ENCODE measurements at places on chromosomes 5 and 9.

- DNase-seq, result no peak
Measured at GRCh38 chr5:19408149-19408548, 579.9 kb downstream of the CDH18 start.

- DNase-seq, result no peak
Measured at GRCh38 chr9:129776566-129776937, 23.7 kb upstream of the PTGES start.

GRCh38 chr9:93864032-93864431, 91.1 kb downstream of the BARX1 start:
- no peak for DNase-seq

DNA sequence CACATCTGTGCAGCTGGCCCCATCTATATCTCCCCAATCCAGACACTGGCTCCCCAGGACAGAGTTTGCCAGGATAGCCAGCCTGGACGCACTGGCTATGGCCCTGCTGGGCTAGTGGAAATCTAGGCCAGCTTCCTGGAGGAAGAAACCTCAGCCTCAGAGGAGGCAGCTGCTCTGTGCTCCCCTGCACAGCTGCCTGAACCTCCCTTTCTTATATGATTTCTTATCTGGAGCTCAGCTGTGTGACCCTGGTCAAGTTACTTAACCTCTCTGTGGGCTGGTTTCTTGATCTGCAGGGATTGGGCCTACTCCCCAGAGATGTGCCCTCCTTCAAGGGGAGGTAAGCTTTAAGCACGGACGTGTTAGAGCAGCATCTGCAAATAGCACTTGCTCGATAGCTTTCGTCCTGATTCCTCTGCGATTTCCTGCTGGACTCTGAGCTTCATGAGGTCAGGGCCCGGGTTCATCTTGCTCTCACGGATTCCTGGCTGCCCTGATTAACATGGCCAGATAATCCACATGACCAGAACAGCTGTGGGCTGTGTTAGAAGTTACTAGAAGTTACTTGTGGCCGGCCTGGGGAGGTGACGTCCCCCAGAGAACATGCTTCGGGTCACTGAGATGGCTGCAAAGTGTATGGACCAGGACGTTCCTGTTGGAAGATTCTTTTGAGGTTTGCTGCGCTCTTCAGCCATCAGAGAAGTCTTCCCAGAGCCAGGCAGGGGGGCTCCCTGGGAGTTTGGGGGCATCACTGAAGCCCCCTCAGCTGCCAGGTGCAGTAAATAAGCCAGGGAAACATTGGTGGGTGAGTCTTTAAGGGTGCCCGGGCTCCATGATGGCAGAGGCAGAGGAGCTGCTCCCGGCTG, 14.5 kb downstream of the C9orf50 start:
- no peak for DNase-seq

DNA sequence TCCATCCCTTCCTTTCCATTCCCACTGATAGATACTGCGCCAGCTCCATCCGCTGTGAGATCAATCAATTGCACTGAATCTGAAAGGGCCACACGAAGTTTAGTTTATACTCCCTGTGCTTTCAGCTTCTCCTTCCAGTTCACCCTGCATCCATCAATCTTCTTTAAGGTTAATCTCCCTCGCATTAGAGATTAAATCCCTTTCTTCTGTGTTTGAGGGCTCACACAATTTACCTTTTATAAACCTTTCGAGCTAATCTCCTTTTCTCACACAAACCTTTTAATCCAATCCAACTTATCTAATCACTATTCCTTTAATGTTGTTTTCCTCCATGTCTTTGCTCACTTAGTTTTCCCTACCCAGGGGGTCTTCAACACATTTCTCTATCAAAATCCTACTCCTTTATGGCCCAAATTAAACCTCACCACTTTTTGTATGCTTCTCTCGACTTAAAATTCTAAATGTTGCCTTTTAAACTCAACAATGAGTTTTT, 64.6 kb upstream of the HAPLN1 start:
- no peak for DNase-seq

- no peak for DNase-seq
Measured at GRCh38 chr5:53262348-53262970, 152.9 kb upstream of the MOCS2 start.

DNA sequence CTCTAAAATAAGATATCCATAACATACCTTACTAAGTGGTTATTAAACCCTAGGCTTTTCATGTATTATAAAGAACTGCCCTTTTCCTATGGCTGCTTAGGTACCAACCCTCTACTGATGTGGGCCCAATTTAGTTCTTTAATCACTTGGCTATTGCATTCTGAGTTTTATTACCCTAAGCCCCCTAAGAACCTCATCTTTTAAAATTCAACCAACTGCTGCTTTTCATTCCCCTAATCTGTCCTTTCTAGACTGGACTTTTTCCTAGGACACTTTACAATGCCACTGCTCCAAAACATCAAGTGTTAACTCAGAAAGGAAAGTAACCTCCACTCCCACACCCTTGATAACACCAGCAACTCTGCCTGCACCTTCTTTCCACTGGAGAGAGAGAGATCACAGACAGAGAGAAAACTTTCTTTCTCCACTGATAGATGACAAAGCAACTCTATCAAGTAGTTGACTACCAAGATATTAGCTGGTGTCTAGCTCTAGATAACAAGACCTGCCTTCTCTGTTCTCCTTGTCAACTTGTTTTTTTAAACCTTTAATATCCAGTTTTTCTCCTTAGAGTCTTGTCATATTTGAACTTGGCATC, 27.3 kb downstream of the ELL2 start:
- no peak for DNase-seq

GRCh38 chr5:133877351-133878235, 90.8 kb downstream of the C5orf15 start:
- DNase-seq, result no peak

- DNase-seq, result no peak
Measured at GRCh38 chr5:150774145-150774544, 4.4 kb upstream of the SMIM3 start.

- DNase-seq, result no peak
Measured at GRCh38 chr9:14346811-14347405, 33.0 kb upstream of the NFIB start.

DNA sequence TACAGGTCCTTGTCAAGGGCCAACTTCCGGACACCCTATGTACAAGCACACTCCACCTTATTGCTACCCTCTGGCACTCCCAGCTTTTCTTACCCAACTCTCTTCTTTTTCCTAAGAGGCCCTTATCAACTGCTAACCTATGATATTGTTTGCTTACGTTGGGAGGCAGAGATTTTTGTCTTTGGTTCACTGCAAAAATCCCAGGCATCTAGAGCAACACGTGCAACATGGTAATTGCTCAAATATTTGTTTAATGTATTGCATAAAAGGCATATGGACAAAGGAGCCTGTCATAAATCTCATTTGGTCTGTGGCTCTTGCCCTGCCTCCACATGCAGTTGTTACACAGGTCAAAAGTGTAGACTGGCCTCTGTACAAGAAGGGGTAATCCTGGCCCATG, 35.8 kb upstream of the ATP10B start:
- no peak for DNase-seq

DNA sequence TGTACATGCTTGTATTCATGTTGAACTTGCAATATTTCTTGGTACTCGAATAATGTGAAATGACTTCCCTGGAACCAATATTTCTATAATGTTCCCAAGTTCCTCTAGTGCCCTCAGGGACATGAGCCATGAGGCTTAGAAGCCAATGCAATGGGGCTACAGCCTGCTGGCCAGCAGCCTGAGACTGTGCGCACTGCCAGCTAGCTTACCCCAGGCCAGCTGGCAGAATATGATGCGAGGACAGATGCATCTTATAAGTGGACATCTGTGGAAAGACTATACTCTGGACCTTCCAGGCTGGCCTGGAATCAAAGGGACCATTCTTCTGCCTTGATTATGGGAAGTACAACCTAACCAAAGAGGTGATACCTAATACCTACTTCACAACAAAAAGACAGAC, 1862.0 kb upstream of the ACO1 start:
- DNase-seq, result no peak

GRCh38 chr5:157602505-157602904, 26.9 kb upstream of the ADAM19 start:
- peak; percentile 57 for DNase-seq

GRCh38 chr5:139335811-139336210, 5.8 kb upstream of the PAIP2 start:
- DNase-seq, result no peak

DNA sequence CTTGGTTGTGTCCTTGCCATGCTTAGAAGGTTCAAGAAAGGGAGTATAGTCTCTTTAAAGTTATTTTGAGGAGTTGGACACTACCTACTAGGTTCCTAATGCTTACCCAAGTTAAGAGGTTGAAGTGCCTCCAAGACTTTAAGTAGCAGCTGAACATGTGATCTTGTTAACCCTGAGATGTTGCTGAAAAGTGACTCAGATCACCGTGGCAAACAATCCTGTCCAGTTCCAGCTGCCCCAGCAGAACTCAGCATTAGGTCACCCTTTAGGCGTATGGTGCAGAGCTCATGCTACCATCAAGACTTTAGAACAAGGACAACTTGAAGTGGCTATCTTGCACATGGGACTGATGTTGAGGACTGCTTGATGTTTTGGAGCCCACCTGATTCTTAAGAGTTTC, 22.5 kb downstream of the ZNF462 start:
- no peak for DNase-seq

GRCh38 chr5:4013106-4013898, 417.7 kb downstream of the IRX1 start:
- DNase-seq, result no peak

DNA sequence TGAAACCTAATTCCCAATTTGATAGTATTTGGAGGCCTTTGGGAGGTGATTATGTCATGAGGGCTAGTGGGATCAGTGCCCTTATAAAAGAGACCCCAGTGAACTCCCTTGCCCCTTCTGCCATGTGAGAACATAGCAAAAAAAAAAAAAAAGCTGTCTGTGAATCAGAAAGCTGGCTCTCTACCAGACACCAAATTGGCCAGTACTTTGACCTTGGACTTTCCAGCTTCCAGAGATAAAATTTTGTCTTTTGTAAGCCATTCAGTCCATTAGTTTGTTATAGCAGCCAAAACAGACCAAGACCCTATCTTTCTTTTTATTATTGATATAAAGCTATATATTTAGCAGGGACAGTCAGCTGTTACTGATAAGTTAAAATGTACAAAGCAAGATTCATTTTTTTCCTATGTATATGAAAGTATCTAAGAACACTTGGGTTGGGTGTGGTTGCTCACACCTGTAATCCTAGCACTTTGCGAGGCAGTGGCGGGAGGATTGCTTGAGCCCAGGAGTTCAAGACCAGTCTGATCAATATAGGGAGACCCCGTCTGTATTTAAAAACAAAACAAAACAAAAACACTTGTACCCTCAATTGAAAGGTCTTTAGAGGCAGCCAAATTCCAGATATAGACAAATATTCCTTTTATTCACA, 8.1 kb upstream of the C5orf24 start:
- no peak for DNase-seq

DNA sequence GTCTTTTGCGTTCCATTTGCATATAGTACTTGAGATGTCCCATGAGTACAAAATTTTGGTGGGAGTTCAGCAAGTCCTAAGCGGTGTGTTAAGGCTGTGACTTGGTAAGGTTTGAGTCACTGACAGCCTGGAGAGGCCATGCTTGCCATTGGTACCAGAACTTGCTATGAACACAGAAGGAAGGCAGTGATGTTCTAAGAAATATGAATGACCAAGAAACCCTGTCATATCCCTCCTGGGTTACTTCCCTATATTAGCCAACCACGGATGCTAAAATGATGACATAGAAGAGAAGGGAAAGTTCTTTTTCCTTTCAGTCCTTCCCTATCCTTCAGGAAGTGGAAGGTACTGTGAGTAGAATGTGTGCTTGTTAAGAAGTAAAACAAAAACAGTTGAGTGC, 136.7 kb downstream of the GCNT1 start:
- no peak for DNase-seq

- DNase-seq, result no peak
Measured at GRCh38 chr5:58317808-58318207, 142.1 kb downstream of the PLK2 start.

GRCh38 chr9:116646661-116647514, 40.2 kb upstream of the TRIM32 start:
- no peak for DNase-seq

- peak; percentile 71 for DNase-seq
Measured at GRCh38 chr5:141412854-141413539, at the start of gene PCDHGA10. TSS of gene PCDHGA10 (plus strand) at chr5:141412987. CDS start at chr5:141413176, 189 bp downstream.

DNA sequence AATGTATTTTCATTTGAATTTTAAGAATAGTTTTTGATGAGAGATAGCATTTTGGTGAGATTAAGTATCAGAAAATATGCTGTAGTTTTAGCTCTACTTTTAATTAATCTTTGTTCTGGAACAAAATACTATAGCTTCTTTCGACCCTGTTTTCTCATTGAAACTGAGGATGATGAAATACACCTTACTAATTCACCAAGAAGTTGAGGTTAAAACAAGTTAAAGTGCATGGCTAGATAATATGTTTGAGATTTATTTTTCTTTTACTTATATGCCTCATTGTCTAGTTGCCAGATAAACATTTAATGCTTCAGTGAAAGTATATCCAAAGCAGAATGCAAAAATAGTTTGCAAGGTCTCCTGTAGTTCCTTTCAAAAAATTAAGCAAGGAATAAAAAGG, 140.1 kb upstream of the KCNN2 start:
- no peak for DNase-seq

GRCh38 chr5:135708481-135709207, 125.8 kb upstream of the SLC25A48 start:
- no peak for DNase-seq

- DNase-seq, result no peak
Measured at GRCh38 chr9:136926154-136926704, 18.3 kb downstream of the FBXW5 start.
